ENCODE measurements at places on chromosomes 5 and 9.

GRCh38 chr5:151155775-151156506 lies 1.6 kb downstream of the ANXA6 start:
- DNase-seq = no peak

DNA sequence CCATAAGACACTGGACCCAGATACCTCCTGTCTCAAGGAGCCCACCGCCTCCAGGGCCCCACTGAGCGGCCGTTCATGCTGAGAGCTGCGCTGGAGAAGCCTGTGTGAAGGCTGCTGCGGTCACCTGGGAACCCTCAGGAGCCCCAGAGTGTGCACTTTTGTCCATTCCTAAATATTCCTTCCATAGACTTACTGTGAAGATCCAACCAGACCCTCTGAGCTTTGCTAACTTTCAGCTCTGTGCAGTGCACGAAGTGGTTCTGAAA lies 119.5 kb downstream of the COL23A1 start:
- no peak for DNase-seq

DNA sequence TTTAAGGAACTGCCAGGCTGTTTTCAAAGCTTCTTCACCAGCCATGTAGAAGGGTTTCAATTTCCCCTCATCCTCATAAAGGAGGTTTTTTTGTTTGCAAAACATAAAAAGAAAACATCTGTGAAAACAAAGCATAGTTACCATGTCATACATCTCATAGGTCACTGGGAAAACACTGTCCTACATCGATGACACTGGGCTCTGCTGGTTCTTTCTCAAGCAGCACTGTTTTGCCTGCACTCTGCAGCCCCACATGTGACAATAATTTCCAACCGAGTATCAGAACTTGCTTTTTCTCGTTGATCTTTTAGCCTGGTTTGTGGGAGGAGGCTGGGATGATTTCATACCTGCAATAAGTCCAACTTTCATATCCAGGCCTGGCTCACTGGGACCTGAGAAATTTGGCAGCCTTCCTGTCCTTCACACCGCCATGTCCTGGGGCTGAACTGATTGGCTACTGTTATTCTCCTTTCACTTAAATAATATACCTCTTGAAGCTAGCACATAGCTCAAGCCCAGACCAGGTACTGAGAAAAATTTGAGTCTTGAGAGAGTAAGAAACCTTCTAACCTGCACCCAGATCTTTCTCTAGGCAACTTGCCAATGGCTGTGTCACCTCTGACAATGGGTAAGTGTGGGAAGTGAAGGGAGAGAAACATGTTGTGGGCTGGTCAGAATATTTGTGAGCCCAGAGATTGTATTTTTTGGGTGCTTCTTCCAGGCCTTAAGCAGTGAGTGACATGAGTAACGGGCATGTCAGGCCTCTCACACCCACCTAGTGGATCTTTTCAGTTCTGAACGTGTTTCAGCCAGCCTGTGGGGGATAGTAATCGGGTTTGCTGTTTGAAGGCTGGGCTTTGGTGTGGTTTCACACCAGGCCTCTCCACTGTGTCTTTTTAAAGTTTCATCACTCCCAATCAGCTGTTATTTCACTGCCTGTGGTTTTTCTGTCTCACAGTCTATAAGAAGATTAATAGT lies 502.8 kb downstream of the NTRK2 start:
- no peak for DNase-seq

DNA sequence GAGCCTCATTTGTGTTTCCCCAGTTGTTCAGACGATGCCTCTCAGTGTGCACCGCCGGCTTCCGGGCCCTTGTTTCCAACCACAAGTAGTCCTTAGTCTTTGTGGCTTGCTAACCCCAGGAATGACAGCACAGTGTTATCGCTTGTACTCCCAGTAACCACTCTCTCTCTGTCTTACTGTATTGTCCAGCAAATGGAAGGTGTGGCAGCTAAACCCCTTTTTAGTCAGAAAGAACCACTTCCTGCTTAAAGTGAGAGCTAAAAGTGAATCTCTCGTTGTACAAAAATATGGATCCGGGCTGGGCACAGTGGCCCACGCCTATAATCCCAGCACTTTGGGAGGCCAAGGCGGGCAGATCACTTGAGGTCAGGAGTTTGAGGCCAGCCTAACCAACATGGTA lies 61.3 kb downstream of the ENC1 start:
- DNase-seq = peak; percentile 61

DNA sequence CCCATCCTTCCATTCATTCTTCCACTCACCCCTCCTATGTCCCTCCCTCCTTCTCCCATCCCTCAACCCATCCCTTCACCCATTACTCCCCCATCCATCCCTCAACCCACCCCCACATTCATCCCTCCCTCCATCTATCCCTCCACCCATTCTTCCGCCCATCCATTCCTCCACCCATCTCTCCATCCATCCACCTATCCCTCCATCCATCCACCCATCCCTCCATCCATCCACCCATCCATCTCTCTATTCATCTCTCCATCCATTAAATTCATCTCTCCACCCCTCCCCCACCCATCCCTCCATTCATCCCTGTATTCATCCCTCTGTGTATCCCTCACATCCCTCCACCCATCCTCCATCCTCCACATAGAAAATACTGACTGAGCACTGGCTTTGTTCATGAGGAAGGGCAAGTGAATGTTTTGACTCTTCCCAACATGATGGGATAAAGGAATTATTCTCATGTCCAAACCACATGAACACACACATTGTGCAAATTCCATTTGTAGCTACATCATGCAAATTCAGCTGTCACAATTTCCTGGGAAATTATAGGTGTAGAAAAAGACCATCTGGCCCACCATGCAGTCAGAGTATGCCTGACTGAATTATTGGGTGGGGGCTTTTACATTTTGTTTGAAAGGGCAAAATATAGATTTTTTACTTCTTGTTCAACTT lies 6.9 kb upstream of the VAV2 start:
- DNase-seq = no peak

DNA sequence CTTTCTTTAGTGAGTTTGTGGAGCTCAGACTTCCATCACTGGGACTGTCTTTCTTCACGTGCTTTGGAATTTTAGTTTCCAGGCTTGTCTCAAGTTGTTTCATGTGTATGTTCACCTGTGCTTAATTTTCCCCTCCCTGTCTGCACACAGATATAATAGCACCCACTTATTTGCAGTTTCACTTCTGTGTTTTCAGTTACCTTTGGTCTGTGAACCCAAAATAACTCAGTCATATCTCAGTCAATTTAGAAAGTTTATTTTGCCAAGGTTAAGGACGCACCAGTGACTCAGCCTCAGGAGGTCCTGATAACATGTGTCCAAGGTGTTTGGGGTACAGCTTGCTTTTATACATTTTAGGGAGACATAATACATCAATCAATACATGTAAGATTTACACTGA lies 330.4 kb downstream of the ICE1 start:
- DNase-seq = no peak

- DNase-seq = no peak
Observed at GRCh38 chr5:88732862-88733261, 150.1 kb downstream of the MEF2C start.

GRCh38 chr5:40027400-40027799 lies 602.6 kb upstream of the DAB2 start:
- DNase-seq = no peak

GRCh38 chr5:133358271-133358670 lies 254.1 kb downstream of the FSTL4 start:
- no peak for DNase-seq

DNA sequence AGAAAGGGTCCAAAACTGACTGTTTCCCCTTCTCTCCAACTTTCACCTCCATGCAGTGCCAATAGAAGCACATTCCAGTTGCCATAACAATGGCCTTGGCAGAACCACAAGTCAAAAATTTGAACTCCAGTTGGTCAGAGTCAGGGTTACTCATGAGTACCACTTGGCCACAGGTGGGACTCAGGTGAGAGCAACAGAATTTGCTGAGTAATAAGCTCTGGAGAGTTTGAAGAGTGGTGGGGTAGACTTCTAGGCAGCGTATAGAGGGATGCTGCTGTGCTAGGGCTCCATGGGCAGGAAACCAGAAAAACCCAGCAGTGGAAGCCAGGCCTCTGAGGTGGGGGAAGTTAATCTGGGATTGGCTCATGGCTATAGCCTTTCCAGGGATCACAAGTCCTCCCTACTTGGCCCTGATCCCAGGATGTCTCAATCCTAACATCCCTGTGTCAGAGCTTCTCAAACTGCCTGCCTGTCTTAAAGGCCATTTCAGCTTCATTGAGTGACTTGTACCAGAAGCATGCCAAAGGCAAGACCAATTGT lies 30.2 kb downstream of the SNX18 start:
- DNase-seq = no peak

DNA sequence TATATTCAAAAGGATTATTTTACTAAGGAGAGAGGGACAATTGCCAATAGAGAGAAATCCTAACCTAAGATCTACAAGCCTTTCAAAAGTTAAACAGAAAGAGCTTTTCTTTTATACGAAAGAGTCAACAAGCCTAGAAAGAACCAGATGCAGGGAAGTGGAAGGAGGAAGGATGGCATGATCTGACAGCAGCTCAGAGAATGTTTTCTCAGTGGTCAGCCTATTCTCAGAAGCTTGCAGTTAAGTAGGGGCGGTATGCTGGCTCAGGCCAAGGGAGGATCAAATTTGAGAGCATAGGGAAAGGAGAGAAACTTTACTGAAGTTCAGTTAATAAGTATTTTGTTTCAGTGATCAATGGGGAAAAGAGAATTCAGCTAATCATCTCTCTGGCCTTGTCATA lies 88.0 kb upstream of the FTMT start:
- no peak for DNase-seq

GRCh38 chr9:68996462-68996861 lies 17.5 kb downstream of the PRKACG start:
- no peak for DNase-seq

DNA sequence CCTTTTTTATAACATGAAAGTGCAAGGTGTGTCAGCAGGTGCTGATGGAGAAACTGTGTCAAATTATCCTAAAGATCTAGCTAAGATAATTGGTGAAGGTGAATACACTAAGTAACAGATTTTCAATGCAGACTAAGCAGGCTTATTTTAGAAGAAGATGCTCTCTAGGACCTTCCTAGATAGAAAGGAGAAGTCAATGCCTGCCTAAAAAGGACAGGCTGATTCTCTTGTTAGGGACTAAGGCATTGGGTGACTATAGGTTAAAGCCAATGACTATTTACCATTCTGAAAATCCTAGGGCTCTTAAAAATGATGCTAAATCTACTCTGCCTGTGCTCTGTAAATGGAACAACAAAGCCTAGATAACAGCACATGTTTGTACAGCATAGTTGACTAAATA lies 1682.4 kb downstream of the MAT2B start:
- no peak for DNase-seq

DNA sequence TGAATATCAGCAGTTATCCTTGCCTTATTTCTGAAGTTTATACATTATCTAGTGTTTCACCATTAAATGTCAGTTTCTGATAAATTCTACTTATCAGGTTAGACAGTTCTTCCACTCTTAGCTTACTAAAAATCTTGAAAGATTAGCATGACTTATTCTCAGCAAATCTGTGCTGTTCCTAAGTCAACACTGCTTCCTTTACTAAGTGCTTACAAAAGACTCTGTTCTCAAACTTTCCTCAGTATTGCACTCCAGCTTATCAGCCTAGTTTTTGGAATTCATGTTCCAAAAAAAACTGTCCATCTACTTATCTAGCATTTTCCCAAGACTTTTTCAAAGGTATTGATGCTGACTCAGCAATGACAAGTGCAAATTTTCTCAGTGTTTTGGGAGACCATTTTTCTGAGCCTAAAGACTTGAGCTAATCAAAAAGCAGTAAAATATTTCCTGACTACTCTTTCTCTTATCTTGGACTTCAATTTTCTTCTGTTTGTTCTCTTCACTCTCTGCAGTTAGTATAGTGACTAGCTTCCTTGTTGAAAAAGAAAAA lies 61.1 kb upstream of the FRRS1L start:
- no peak for DNase-seq

DNA sequence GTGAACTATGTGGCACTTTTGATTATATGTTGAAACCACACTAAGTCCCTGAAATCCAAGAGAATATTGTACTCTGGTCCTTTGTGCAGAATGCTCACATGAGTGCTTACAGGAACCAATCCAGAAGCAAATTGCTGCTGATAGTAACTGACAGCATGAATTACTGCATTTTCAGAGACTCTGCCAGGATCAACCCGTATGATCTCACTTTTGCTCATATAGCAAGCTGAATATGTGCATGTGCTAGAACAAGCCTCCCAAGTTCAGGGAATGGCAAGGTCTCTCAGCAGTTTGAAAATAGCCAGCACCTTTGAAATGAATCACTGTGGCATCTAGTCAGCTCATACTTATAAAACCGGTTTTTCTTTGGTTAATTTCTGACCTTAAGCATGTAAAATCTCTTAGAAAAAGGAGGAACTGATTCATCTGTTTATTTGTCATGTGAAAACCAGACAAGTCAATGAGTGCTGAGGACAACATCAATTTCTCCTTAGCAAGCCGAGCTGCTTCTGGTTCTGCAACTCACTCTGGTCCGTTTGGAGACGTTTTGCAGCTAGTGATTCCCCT lies 215.7 kb upstream of the ELL2 start:
- no peak for DNase-seq

GRCh38 chr9:3467593-3468219 lies 58.1 kb downstream of the RFX3 start:
- DNase-seq = peak; percentile 73

DNA sequence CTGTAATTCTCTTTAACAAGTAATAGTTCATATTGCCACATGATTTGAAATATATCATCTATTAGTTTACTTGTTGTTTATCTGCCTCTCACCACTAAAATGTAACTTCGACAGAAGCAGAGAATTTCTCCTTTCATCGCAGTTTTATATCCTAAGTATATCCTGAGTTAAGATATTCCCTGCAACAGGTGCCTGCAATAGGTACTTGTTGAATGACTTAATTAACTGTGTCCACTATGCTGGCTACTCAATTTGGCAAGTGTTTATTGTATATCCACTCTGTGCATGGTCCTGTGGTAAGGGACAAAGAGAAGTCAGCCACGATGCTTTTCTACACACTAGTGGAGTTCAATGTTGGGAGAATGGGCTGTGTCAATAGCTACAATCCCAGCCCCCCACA lies 108.5 kb downstream of the PSAT1 start:
- no peak for DNase-seq

DNA sequence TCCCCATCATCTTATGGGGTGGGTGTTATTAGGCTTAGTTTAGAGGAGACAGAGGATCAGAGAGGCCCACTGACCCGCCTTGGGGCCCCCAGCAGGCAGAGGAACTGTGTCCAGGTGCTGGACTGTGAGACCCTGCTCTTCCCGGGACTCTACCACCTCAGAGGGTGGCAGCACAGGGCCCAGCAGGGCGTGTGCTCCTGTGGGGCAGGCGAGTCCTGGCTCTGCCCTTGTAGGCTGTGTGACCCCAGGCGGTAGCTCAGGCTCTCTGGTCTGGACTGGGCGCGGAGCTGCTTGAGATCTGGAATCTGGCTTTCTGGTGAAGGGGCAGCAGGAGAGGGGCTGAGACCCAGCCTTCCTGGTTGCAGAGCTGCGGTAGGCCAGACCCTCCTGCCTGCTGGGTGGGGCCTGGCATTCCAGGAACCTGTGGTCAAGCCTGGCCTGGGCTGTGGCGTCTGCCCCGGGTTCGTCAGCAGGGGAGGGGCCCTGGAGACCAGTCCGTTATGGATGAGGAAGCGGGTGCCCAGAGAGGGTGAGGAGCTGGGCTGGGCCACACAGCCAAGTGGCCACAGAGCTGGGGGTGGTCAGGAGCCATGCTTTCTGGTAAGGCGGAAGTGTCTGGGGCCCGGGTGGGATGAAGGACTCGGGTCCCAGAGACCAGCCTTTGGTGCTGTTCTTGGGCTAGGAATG lies 46.5 kb downstream of the RXRA start:
- no peak for DNase-seq
